ENCODE measurements at places on chromosomes 5 and 9. TPM values are rescaled to one million over a fixed set of nuclear protein-coding genes. Genes with fewer than 3 reads are reported as not detected.

- DNase-seq = no peak
- H3K4me1 ChIP-seq = peaks cover 12% of the 10 kb centered on the region
- H3K36me3 ChIP-seq = no peaks in the 10 kb centered on the region
- no peak overlapping the region for H3K27ac ChIP-seq
Observed at GRCh38 chr9:133253268-133253667, 21.7 kb downstream of the ABO start.

- no peak overlapping the region for H3K27ac ChIP-seq
- no peak overlapping the region for H3K4me3 ChIP-seq
- H3K27me3 ChIP-seq = no peaks in the 10 kb centered on the region
- DNase-seq = no peak
- H3K36me3 ChIP-seq = peaks cover 72% of the 10 kb centered on the region
Observed at GRCh38 chr5:65704621-65705239, 17.2 kb downstream of the SGTB start.

GRCh38 chr9:75911390-75911789, 20.9 kb downstream of the PCSK5 start:
- H3K4me3 ChIP-seq = no peak overlapping the region
- H3K36me3 ChIP-seq = no peaks in the 10 kb centered on the region
- H3K27me3 ChIP-seq = no peaks in the 10 kb centered on the region

BAAT gene
- not detected for total RNA-seq

Measured in CD4-positive, alpha-beta T cell (primary cell).